ENCODE measurements at places on chromosomes 16 and 17. TPM values are rescaled to one million over a fixed set of nuclear protein-coding genes. Genes with fewer than 3 reads are reported as not detected.

Gene CEP295NL
- 0.78 TPM for total RNA-seq

Gene RAB11FIP4
- 3.8 TPM for total RNA-seq

Gene SDR42E1
- 0.49 TPM for total RNA-seq

Gene ARHGDIG
- 2.1 TPM for total RNA-seq

Gene ZPBP2
- not detected for total RNA-seq

Gene TOP2A
- total RNA-seq = 3.7 TPM

Gene BTBD17
- not detected for total RNA-seq

Gene CIITA
- total RNA-seq = 22.5 TPM

Gene ZSCAN10
- not detected for total RNA-seq

Gene CORO1A
- 69.1 TPM for total RNA-seq

Gene ACSM3
- total RNA-seq = 11.5 TPM

Gene ITGAE
- total RNA-seq = 4.9 TPM

Gene C16orf78
- not detected for total RNA-seq

Gene ATP1B2
- total RNA-seq = 14.5 TPM

Gene KCNH4
- 0.17 TPM for total RNA-seq

Gene IL21R
- 0.90 TPM for total RNA-seq

Gene TLCD3A
- total RNA-seq = 4.9 TPM

Gene TBX4
- total RNA-seq = not detected

Gene PYY
- 0.43 TPM for total RNA-seq
